H54 (cell line): ENCODE measurements at places on chromosomes 16 and 17.

GRCh38 chr17:58120195-58120822 lies 27.9 kb upstream of the OR4D1 start:
- DNase-seq = peak; percentile 24

- DNase-seq = no peak
Observed at GRCh38 chr16:28179354-28179753, 32.4 kb downstream of the XPO6 start.

DNA sequence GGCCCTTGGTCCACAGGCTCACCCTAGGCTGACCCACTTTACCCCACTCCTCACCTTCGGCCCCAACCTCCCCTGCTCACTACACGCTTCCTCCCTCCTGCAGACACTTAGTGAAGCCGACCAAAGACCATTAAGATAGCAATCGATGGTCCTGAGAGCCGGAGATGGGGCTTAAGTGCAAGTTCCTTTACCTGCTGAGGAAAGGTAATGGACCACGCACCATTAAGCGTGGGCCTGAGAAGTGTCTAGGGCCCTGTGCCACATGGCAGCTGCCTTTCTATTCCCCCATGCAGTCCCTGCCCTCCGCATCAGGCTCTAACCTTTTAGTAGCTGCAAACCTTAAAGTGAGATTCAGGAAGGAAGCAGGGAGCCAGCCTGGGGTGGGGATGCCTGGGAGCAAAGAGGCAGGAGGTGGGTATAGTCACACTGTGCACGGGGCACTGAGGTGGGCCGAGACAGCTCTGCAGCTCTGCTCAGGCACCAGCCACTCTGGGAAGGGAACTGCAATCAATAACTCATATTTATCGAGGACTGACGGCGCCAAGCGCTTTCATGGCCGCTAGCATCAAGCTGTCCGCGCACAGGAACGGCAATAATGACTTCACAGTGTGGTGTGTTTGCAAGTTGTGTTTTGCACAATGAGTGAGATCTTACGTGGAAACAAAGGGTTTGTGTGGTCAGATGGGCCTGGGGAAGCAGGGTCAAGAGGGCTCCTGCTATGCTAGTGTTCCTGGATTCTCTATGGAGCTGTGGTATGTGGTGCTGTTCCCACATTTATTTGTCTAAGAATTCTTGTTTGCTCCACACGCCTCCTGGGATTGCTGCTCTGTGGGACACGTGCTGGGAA lies 84.9 kb upstream of the CDC42EP4 start:
- DNase-seq = no peak

GRCh38 chr16:21159281-21159951 lies 942 bp downstream of the LDAF1 start:
- no peak for DNase-seq

DNA sequence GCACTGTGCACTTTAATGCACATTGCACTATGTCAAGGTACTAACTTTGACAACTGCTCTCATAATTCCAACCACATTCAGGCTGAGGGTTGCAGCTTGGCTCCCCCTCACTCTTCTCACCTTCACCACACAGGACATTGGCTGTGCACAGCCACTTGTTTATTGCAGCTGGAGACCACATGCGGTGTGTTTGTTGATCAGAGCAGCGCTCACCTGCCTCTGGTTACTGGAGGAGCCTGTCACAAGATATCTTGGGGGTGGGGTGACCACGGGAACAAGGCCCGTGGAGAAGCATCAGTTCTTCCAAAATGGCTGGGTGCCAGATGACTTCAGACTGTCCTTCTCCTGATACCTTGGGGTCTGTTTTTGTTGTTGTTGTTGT lies 10.6 kb upstream of the CCL5 start:
- DNase-seq = no peak
